ENCODE measurements at places on chromosomes 1 and 21.

DNA sequence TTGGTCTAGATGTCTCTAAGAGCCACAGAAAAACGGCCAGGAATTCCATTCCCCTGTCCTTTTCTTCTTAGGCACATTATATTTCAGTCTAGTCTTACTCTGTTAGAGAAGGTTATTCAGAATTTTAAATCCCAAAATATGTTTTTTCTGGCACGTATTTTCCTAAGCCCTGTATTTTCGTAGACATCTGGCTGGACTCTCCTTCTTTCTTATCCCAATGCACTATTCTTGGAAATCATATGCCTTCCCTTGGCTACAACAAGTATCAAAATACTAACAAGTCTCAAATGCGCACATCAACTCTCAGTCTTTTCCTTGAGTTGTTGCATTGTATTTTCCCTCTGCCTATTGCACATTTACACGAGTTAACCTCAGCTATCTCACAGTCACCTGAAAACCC, 96.2 kb downstream of the DPYD start:
- no peak for DNase-seq

DNA sequence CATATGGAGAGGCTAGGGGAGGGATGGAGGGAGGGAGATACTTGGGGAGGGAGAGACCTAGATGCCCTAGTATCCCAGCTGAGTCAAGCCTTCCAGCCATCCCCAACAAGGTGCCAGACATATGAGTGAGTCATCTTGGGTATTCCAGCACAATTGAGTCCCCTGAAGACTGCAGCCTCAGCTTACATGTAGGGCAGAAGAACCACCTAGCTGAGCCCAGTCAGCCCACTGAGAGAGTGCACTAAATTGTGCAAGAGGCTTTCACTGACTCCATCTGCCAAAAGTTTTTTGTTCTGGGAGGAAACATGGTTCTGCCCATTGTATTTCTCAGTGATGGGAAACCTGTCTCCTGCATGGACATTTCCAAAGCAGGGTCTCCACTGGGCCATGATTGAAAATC, 76.4 kb downstream of the FOXD2 start:
- no peak for DNase-seq

GRCh38 chr21:25885405-25885804, 150.6 kb downstream of the GABPA start:
- DNase-seq, result no peak

DNA sequence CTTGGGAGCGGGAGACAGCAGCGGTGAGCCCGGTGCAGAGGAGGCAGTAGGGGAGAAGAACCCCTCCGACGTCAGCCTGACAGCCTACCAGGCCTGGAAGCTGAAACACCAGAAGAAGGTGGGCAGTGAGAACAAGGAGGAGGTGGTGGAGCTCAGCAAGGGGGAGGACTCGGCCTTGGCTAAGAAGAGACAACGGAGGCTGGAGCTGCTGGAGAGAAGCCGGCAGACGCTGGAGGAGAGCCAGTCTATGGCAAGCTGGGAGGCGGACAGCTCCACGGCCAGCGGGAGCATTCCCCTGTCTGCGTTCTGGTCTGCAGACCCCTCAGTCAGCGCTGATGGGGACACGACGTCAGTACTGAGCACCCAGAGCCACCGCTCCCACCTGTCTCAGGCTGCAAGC, 32.9 kb downstream of the STYXL2 start:
- no peak for DNase-seq

DNA sequence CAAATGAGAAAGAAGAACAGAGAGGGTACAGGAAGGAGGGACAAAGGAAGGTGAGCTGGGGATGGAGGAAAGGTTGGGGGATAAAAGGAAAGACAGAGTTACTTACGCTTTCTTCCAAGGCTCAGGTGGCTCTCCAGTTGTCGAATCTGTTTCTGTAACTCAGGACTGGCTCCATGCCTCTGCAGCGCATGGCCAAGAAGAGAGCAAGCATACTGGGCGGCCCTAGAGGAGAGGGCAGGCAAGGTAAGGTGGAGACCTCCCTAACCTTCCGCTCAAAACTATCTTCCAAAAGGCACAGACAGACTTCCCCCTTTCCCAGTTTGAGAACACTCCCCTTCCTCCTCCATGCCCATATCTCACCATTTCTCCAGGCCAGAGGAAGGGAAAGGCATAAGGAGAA, 922 bp downstream of the PEX11B start:
- DNase-seq, result no peak

- peak; percentile 96 for DNase-seq
These were observed 5.1 kb upstream of the ZNF326 start for GRCh38 chr1:89989799-89990198.

Data from NCI-H2171 (cell line).